Lung (tissue), 17 donors: ENCODE measurements at places on chromosomes 2 and 18.

GRCh38 chr2:132978840-132979239 is 308.8 kb upstream of the LYPD1 start:
- no peaks in the 10 kb centered on the region for H3K27me3 ChIP-seq
- no peak overlapping the region for H3K27ac ChIP-seq
- DNase-seq = no peak
- no peak overlapping the region for H3K4me3 ChIP-seq

DNA sequence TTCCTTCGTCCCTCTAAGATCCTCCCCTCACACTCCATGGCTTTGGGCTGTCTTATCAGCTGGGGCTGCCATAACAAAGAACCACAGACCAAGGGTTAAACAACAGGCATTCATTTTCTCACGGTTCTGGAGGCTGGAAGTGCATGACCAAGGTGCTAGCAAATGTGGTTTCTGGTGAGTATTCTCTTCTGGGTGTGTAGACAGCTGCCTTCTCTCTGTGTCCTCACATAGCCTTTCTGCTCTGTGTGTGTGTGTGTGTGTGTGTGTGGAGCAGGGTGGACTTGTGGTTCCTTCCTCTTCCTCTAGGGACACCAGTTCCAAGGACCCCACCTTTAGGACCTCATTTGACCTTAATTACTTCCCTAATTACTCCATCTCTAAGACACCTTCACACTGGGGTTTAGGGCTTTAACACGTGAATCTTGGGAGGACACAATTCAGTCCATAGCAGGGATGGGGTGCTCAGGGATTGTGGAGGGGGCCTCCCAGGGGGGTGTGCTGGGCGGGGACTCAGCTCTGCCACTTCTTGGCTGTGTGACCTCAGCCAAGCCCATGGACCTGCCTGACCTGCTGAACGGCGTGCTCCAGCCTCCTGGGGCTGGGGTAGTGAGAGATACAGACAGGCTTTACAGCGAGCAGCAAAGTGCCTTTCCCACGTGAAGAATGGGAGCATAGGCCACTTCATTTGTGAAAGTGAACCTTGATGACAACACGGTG is 38.0 kb downstream of the ACKR3 start:
- no peak overlapping the region for H3K27ac ChIP-seq
- no peaks in the 10 kb centered on the region for H3K27me3 ChIP-seq
- no peaks in the 10 kb centered on the region for H3K36me3 ChIP-seq
- no peaks in the 10 kb centered on the region for H3K4me1 ChIP-seq

GRCh38 chr2:120597595-120598193 is 138.0 kb upstream of the GLI2 start:
- no peak overlapping the region for H3K4me3 ChIP-seq
- H3K27me3 ChIP-seq = no peaks in the 10 kb centered on the region
- H3K4me1 ChIP-seq = no peaks in the 10 kb centered on the region

- H3K27ac ChIP-seq = peak overlapping the region; percentile 80
- peak; percentile 42 for DNase-seq
- no peaks in the 10 kb centered on the region for H3K36me3 ChIP-seq
These were observed 697 bp downstream of the ITGA4 start for GRCh38 chr2:181457741-181458425.

DNA sequence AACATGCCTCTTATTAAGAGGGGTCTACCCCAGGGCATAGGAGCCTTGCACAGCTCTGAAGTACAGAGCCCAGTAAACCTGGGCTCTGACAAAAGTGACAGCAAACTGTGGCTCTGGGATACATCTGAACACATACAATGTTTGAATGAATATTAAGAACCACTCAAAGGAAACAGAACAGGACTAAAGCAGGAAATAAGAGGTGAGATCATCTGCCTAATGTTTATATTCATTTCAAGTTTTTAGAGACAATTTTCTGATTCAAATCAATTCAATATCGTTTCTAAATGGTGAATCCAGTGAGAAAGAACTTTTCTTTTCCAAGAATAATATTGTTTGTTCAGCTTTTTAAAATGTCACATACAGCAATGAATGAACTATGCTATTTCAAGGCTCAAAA is 136.7 kb upstream of the CAVIN2 start:
- no peak overlapping the region for H3K4me3 ChIP-seq
- H3K4me1 ChIP-seq = no peaks in the 10 kb centered on the region
- DNase-seq = no peak
- H3K27me3 ChIP-seq = no peaks in the 10 kb centered on the region
- no peaks in the 10 kb centered on the region for H3K36me3 ChIP-seq

DNA sequence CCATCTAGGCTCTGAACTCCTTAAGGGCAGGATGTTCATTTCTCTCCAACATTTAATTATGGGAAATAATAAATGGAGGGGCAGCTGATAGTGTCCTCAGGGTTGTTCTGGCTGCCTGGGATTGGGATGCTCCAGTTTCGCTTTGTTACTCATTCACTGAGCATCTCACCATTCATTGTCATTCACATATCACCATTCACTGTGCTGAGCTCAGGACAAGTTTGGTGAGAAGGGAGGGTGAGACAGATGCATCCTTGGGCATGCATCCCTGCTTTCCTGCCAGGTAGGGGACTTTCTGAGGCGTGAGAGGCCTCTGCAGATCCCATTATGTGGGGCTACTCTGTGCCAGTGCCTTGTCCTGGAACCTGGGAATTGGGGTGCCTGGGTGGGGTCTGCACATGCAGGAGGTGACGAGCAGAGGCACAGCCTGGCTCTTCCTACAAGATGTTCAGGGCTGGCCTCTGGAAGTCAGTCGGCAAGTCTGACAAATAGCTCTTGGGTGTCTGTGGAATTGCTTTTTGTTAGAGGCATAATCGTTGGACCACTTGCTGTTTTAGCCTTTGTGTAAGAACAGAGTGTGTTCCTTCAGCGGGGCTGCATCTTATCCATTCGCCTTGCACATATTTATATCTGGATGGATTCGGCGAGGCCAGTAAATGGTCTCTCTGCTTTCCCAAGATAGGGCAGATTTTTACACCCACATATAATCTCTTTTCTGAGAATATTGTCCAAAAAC is 323.2 kb upstream of the THSD7B start:
- H3K4me1 ChIP-seq = peaks cover 3% of the 10 kb centered on the region
- no peak overlapping the region for H3K4me3 ChIP-seq
- H3K36me3 ChIP-seq = no peaks in the 10 kb centered on the region
- H3K27me3 ChIP-seq = no peaks in the 10 kb centered on the region
- H3K27ac ChIP-seq = no peak overlapping the region
- no peak for DNase-seq
